Activated effector memory CD4-positive, alpha-beta T cell treated with anti-CD3 and anti-CD28 coated beads, Interleukin-2, amount 50 U/mL, for 16 hours (primary cell): ENCODE measurements at places on chromosomes 2 and 18.

- no peak for DNase-seq
Measured at GRCh38 chr2:58594762-58595161, 353.6 kb upstream of the FANCL start.

GRCh38 chr2:149743842-149744448 is 156.4 kb upstream of the MMADHC start:
- no peak for DNase-seq

- DNase-seq, result no peak
Measured at GRCh38 chr2:46852598-46852997, 63.0 kb downstream of the MCFD2 start.

GRCh38 chr18:10310626-10311025 is 143.8 kb upstream of the APCDD1 start:
- DNase-seq, result no peak

DNA sequence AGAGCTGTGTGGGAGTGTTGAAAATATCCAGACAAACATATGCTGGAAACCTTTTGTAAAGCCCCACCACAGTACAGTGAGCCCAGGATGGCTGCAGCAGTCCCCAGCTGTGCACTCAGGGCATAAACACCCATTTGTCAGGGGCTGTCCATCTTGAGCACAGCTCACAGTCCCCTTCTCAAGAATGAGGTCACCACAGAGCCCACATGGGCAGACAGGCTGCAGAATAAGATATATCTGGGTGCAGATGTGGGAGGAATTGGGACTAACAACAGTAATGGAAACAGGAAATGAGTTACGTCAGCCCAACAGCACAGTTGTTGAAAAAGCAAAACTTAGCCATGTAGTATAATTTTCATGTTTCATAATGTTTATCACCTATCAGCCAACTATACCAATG is 219.6 kb downstream of the ETAA1 start:
- DNase-seq, result no peak

DNA sequence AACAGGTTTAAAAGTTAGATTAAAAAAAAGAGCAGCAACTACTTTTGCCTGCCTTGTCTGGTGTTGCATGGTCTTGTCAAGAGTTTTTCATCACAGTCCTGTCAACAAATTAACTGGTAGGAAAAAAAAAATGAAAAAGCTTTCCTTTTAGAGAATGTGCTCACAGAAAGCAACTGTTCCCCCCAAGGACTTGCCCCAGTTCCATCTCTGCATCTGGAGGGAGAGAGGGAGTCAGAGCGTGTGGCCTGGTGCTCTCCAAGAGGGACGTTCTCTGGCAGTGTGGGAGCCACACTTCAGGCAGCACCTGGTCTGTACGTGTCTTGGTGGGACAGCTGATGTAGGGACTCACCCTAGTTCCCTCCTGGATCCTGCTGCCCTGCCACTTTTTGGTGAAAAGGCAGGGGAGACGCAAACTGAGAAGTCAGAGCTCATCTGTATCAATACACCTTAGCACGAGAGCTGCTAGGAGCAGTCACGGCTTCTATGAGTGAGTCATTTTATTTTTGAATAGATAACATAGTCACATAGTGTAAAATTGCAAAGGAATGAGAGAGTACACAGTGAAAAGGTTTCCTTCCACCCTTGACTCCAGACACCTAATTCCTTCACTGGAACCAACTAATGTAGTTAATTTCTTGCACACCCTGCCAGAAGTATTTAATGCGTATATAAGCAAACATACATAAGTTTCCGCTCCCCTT is 172.5 kb upstream of the MGAT5 start:
- DNase-seq, result no peak

DNA sequence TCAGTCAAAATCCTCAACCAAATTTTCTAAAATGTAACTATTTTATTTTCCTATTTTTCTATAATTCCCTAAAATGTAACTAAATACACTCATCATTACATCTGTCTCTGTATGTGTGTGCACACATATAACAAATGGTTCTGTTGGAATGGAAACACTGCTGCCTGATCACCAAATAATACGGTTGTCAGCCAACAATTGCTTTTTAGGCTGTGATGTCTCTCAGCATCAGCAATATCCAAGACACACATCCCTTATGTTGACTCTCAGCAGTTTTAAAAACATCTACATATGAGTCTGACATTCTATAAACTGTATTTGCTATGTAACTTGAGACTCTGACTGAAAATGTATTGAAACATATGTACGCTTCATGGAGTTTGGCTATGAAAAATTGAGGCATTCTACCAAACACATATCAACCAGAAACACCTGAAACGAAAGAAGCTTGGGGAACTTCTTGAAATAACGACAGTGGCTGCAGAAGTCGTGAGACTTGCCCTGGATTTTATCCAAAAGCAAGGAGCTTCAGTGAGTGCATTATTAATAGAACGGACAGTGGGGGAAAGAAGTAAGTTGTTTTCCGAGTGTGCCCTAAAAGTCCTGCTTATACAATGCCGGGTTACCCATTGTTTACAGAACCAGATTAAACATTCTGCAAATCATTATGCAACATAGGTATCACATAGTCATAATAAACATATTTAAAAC is 110.2 kb upstream of the ITGB6 start:
- no peak for DNase-seq

DNA sequence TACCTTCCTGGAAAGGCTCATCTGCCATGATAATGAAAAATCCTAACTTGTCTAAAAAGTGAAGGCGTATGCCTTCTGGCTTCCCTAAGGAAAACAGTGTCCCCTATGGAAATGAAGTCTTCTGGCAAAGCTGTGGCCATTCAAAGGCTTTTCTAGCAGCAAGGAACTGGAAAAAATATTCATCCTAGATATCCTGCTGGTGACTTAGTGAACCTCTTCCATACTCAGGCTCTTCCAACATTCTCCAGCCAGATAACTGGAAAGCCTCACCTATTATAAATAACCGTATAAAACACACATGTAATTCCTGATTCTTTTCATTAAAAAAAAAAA is 84.7 kb downstream of the RBMS1 start:
- no peak for DNase-seq

GRCh38 chr18:3449512-3450011 is 410 bp upstream of the TGIF1 start:
- peak; percentile 91 for DNase-seq

DNA sequence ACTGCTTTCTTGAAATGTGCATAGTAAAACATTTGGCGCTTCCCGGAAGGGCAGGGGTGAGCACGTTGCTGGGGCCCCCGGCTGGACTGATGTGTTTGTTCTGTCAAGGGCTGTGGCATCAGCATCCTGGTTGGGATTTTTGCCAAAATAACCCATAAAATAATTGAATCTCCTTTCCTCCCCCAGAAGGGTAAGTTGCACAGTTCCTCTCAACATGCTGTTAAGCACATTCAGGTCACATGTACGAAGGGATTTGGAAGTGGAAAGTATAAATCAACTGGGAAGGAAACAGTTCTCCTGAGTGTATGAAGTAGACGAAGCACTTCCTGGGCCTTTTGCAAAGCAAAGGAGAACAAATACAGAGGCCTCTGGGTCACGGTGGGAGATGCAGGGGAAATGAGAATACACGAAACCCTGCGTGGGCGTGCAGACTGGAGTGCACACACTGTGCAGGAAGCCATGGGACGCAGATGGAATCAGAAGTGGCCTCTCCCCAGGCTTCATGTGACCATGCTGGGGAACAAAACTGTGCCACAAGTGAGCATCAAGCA is 183.9 kb downstream of the LPIN1 start:
- no peak for DNase-seq

DNA sequence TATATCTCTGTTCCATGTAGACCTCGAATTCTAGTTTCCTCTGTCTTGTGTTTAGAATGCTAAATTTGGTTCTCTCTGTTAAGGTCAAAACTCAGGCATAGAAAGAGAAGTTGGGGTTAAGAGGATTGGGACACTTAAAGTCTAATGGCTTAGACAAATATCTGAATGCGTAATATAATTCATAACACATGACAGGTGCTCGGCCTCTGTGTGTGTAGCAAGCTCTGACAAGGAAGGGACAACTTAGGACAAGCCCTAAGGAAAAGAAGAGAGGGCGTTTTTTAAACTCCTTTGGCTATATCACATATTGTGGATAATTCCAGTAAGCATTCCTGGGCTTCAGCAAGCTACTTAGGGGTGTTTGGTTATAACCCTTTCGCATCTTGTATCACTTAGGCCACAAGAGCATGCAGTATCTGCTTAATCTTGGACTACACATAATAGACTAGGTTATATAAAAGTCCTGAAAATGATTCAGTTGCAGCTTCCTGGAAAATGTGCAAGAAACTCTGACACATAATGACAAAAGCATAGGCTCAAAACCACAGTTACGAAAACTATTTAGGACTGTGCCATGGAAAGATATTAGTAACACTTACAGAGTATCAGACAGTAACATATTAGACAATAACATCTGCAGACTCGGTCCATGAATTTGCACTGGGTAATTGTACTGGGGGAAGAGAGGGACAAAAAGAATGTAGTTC is 16.1 kb upstream of the CREB1 start:
- no peak for DNase-seq
